ENCODE measurements at places on chromosomes 16 and 17.

- DNase-seq, result no peak
Measured at GRCh38 chr17:73585583-73585982, 58.7 kb downstream of the SDK2 start.

DNA sequence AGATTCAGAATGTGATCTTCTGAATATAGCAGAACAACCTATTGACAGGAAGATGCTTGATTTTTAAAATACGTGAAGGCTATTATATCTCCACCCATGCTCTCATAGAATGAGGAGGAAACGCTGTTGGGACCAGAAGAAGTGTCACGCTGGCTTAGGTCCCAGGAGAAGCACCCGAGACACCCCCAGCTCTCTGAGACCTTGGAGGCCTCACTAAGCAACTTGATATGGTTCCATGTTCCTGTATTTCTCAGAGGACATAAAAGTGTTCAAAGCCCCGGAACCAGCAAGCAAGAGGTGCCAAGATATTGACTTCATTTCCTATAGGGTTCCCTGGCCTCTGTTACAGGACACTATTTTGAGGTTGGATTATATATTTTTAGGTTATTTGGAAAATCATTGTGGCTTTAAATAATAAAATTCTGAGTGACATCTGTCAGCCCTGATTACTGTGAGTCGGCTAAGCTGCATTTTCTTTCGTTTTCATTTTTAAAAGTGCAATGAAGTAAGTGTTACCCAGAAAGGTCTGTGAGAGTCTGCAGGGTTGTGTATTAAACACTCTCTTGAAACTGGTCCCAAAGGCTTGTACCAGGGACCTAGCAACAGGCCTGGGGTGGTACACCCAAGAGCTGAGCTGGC lies 400.0 kb downstream of the SOX9 start:
- DNase-seq, result no peak

GRCh38 chr17:34567691-34568465 lies 11.5 kb upstream of the TMEM132E start:
- DNase-seq, result no peak

DNA sequence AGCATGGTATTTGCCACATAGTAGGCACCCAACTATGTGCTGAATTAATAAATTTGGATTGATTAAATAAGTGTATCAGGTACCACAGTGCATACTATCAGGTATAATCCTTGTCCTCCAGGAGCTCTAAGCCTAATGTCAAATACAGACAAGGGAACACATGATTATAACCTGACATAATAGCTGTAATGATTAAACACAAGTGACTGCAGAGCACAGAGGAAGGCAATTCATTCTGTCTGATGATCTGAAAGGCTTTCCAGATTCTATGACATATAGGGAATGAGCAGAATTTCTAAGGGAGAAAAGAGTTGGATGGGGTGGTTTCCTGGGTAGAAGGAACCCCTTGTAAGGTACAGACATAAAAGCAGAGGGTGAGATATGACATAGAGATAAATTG lies 273.5 kb downstream of the KIF2B start:
- DNase-seq, result no peak

- DNase-seq, result peak; percentile 17
Measured at GRCh38 chr17:82917699-82918345, 78.0 kb upstream of the ZNF750 start.

DNA sequence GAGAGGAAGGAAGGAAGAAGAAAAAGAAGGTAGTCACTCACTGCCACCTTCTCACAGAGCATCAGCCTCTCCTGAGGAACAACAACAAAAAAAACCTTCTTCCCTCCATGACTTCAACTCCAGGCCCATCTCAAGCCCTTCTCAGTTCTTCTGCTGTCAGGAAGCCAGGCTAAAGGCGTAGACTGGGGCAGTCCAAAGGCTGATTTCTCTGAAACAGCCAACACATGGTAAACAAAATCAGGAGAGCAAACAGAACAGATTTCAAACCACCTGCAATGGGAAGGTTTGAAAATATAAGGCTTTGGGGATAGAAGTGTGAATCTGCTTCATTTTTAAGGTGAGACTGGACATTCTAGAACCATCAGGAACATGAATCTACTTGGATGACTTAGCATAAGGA lies 157.3 kb upstream of the DNAH9 start:
- DNase-seq, result no peak

DNA sequence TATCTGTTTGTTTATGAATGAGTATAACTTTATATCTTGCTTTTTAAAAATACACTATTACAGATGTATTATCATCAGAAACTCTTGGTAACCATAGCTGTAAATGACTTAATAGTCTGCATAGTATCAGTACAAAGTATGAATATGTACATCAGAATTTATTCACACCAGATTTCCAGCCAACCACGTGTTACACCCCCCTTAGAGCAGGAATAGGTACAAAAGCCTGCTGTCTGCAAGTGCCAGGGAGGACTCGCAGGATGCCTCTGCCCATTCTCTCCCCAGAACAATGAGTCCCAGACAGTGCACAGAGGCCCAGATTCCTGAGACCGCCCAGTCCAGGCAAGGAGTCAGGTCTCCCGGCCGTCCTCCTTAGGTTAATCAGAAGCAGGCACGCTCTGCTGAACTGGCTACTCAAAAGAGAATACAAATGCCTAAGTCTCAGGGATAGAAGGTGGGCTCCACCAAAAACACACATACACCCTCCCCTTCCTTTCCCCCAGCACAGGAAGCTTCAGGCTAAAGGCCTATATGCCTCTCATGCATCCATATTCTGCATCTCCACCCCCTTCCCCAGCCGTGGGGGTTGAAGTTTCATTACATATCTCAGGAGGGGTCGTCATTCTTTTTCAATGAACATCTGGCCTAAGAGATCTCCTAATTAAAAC lies 159.1 kb upstream of the CDH11 start:
- no peak for DNase-seq

DNA sequence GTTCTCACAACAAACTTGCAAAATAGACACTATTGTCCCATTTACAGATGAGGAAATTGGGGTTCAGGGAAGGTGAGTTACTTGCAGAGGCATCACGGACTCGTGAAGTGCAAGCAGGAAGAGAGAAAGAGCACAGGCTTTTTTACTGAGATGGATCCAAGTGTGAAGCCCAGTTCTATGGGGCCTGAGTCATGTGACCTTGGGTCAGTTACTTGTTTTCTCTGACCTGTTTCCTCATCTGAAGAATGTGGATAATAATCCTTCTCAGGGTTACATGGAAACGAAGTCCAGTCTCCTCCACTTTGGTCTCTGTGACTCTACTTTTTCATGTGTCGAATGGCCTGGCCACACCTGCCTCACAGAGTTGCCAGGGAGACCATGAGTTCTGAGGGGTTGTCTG lies 134.4 kb downstream of the SPACA3 start:
- DNase-seq, result no peak

DNA sequence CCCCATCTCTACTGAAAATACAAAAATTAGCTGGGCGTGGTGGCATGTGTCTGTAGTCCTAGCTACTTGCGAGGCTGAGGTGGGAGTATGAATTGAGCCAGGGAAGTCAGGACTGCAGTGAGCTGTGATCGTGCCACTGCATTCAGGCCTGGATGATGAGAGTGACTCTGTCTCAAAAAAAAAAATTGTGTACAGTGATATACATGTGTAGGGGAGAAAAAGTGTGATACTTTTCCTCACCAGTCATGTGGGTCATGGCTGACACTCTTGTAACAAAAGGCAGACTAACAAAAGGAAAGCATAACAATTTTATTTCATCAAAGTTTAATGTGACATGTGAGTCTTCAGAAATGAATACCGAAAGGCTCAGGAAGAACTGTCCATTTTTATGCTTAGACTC lies 2.0 kb upstream of the ABCC12 start:
- DNase-seq, result no peak

GRCh38 chr16:70454222-70455034 lies at the start of gene FCSK:
Gene FCSK, plus strand, starts transcription at chr16:70454595. Its CDS starts 8,596 bp downstream, at chr16:70463191.
- DNase-seq, result peak; percentile 63

- DNase-seq, result no peak
Measured at GRCh38 chr16:57992084-57992483, 8.4 kb downstream of the ZNF319 start.

- no peak for DNase-seq
Measured at GRCh38 chr16:3715430-3715829, 1.9 kb downstream of the TRAP1 start.

DNA sequence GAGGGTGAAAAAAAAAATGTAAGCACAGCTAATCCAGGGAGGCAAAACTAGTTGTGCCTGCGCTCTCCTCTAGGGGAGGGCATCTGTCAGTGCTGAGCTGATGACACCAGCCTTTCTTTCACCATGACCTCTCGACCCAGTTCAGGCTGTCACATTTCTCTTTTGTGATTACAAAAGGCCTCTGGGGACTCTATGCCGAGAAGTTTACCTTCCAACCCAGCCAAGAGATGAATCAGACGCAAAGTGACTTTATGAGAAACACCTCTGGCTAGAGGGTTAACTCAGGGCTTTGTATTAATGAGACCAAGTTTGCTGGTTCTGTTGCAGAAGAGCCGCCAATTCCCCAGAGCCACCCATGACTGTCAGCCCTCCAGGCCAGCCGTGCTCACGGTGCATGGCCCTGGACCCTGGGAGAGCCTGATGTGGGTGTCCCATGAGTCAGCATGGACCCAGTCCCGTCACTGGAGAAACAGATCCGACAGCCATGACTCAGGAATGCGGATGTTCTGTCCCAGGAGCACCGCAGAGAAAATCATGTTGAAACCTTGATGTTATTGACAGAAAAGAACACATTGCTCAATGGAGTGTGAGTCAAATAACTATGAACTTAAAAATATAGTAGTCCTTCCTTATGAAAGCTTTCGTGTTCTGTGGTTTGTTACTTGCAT lies 437.2 kb downstream of the HS3ST3B1 start:
- no peak for DNase-seq

- DNase-seq, result no peak
Measured at GRCh38 chr17:1144162-1144561, 35.6 kb downstream of the ABR start.

DNA sequence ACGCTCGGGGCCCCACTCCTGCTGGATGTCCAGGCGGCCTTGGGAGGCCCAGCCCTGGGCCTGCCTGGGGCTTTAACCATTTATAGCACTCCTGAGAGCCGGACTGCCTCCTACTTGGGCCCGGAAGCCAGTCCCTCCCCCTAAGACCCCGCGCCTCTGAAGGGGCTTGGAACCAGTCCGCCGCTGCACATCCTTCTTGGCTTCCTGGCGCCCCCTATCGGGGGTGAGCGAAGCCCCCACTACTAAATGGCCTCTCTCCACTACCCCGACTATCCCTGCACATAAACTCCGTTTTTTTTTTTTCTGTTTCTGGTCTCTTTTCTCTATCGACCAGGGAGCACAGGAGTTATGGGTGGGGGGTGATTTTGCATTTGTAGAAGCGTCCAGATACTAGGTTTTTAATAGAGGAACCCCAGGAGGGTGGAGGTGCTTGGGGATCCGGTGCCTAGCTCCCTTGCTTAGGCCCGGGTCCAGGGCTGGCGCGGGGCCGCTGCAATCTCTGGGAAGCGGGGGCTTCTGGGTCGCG lies 633 bp upstream of the NOL3 start:
- DNase-seq, result peak; percentile 42

- no peak for DNase-seq
Measured at GRCh38 chr16:35339337-35339736, 1879.9 kb downstream of the TP53TG3F start.

DNA sequence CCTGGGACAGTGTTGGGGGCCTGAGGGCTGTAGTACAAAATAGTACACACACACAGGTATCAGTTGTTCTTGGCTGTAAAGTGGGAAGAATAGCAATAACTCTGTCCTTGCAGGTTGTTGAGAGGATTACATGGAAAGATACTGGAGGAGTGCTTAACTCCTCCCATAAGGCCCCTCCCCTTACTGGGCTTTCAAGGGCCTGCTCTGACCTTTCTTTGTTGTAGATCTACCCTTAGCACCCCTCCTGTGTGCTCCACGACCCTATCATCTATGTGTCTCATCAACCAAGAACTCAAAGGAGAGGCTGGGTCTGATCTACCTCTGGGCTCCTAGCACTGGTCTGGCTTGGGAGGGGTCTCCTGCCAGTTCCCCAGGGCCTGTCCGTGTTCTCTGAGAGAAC lies 8.3 kb upstream of the EDC4 start:
- no peak for DNase-seq

- no peak for DNase-seq
Measured at GRCh38 chr17:50219939-50220465, 18.6 kb upstream of the COL1A1 start.

GRCh38 chr16:49912721-49913120 lies 56.8 kb upstream of the ZNF423 start:
- no peak for DNase-seq

DNA sequence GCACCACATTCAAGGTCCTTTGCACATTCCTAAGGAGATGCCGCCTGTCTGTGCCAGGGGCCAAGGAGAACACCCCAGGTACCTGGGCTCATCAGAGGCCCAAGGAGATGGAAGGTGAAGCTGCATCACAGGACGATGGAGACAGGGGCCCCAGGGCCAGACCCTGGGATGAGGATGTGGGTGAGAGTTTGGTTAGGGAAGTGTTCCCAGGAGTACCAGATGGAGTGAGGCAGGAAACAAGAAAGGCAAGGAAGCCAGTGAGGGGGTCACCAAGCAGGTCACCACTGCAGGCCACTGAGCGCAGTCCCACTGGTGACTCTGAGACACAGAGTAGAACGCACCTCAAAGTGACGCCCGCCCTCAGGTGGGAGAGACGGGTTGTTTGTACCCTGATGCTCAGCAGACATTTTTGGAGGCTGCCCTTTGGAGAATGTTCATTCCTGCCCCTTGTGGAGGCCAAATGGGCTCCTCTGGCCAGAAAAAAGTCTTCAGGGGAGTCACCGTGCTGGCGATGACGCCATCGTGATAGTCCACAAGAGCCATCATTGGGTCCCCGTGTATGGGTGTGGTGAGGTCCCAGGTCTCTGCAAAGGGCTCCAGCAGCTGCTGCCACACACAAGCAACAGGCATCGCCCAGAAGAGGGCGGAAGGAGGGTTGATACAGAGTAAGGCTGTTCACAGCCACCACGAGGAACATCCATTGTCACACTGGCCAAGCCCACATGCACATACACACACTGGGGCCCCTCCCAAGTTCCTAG lies 57.5 kb downstream of the BEAN1 start:
- no peak for DNase-seq

DNA sequence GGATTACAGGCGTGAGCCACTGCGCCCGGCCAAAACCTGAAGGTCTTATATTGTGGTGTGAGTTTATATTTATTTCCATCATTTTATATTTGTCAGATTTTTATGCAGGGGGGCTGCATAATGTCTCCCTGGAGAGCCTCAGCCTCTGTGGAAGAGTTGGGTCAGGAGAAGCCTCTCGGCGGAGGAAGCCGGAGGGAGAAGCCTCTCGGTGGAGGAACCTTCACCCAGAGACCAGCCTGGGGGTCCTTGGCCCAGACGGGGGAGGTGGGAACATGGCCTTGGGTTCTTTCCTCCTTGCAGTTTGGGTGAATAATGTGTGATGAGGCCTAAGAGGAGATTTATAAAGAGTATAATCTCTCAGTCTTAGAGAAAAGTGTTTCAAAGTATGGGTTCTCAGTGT lies 22.4 kb upstream of the ZNF750 start:
- DNase-seq, result no peak

DNA sequence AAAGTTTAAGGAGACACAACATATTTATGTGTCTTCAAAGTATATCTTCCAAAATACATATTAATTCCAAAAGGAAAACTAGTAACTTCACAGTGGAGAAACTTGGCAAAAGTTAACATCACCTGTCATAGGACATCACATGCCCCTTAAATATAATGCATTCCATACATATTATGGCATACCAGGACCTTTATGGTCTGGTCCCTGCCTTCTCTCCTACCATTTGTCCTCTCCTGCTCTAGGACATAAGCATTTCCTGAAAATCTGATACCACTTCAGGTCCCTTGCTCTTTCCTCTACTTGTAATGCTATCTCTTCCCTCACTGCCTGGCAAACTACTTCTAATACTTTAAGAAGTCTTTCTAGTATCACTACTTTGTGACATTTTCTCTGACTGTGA lies 168.1 kb upstream of the RBL2 start:
- DNase-seq, result no peak
